ENCODE measurements at places on chromosomes 11 and 22.

DNA sequence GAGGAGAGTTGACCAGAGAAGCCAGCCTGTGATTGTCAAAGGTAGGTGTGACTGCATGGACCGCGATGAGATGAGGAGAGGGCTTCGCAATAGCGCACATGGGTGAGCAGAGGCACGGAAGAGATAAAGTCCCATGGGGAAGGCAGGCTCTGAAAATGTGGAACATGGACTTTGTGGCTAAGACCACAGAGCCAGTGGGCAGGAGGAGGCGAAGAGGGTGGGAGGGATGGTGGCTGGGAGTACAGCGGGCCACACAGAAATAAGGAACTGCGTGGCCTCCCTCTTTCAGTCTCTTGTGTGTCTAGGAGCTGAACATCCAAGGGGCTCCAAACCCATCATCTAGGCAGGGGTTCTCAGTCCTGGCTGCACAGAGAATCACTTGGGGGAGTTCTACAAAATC is 98.6 kb downstream of the TENM4 start:
- DNase-seq: no peak

DNA sequence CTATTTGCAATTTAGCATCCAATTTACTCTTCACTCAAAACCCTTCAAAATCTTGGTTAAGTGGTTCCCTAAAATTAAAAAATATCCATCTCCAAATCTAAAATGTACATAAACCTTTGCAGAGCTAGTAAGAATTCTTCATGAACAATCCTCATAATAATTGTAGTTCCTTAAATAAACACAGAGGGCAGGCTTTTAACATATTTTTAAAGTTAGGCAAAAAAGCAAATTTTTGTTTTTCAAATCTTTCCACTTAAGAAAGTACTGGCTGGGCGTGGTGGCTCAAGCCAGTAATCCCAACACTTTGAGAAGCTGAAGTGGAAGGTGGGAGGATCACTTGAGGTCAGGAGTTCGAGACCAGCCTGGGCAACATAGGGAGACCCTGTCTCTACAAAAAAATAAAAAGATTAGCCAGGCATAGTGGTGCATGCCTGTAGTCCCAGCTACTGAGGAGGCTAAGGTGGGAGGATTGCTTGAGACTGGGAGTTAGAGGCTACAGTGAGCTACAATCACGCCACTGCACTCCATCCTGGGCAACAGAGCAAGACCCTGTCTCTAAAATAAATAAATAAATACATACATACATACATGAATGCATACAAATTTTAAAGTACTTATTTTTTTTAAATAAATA is 25.1 kb upstream of the PLAAT3 start:
- no peak for DNase-seq

- DNase-seq: no peak
Measured at GRCh38 chr11:110028921-110029320, 64.3 kb upstream of the ZC3H12C start.

DNA sequence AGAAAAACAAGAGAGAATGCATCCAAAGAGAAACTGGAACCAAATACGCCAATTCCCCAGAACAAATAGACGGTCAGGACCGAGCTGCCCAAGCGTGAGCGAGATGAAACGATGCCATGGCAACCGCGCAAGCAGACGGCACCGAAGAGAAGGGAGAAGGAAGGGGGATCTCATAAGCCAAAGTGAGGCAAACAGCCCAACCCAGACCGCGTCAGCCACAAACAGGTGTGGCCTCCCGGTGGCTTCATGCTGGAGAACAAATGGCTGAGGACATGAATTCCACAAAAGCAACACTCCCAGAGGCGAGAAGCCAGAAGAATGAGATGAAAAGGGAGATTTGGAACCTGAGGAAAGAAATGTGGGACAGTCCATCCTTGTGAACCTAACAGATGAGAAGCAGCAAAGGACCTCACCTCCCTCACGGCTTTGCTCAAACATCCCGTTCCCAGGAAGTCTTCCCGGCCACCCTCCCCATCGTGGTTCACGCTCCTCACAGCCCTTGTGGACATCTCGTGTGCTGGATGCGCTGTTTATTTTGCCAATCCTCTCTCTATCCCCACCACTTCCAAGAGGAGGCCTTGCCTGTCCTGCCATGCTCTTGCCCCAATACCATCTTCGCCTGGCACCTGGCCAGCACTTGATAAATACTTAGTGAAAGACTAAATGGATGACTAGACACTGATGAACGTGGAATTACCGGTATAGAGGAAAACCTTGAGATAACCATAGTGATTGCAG is 89.1 kb upstream of the RTL6 start:
- no peak for DNase-seq

DNA sequence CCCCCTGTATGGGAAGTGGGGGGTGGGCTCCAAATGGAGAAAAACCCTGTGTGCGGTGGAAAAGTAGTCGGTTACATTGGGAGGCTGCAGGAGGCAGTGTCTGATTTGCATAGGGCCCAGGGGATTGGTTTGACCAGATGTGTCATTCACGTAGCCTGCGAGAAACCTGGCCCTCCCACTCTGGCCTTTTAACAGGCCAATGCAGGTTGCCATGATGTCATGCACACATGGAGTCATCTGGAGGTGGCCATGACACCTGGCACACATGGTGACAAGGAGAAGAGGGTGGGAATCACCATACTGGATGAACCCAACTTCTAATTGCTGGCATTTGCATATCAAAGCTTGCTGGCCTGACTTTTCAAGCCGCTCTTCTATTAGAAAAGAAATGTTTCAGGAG is 50.6 kb downstream of the FAM181B start:
- no peak for DNase-seq

DNA sequence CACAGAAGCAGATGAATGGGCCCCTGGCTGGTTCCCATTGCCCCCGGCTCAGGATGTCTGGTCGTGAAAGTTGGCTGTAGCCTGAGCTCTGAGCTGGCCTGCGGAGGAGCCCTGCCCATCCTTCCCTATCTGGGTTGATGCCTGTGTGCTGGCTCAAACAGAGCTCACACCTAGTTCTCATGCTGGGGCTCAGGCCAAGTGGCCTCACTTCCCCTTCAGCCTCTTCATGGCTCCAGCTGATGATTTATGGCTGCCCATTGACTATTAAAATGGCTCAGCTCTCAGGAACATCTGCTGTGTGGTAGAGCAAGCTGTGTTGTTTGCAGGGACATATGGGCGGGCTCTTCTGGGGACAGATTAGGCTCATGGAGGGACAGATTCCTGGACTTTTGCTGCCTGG is 64.7 kb downstream of the ADAMTS15 start:
- no peak for DNase-seq

- no peak for DNase-seq
Measured at GRCh38 chr22:31091106-31091975, 10.2 kb downstream of the SMTN start.

GRCh38 chr11:11382858-11383532 is 29.9 kb upstream of the CSNK2A3 start:
- no peak for DNase-seq

DNA sequence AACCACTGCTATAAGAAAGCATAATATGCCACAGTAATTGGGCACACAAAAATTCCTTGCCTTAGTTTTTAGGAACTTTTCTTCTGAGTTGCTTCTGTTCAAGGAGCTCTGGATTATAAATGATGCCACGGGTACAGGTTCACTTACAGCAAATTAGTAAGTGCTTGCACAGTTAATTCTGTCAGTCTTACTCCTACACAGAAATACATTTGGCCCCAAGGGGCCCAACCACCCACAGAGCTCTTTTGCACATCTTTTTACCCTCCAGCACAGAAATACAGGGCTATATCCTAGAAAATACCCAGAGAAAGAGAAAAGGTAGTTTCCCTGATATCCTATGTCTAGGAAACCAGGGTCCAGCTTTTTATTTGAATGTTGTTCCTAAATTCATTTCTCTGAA is 86.6 kb upstream of the CHRM4 start:
- DNase-seq: no peak

- no peak for DNase-seq
Measured at GRCh38 chr11:1087961-1088926, 13.6 kb downstream of the MUC2 start.

DNA sequence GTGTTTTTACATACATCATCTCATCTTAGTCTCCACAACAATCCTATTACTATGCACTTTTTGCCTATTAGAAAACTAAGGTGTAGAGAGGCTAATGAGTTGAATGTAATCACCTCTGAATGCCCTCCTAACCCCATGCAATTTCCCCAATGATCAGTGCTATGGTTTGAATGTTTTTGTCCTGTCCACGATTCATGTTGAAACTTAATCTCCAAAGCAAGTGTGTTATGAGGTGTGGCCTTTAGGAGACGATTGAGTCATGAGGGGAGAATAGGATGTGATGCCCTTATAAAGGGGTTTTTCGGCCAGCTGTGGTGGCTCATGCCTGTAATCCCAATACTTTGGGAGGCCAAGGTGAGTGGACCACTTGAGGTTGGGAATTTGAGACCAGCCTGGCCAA is 2.0 kb upstream of the CCDC73 start:
- DNase-seq: no peak

DNA sequence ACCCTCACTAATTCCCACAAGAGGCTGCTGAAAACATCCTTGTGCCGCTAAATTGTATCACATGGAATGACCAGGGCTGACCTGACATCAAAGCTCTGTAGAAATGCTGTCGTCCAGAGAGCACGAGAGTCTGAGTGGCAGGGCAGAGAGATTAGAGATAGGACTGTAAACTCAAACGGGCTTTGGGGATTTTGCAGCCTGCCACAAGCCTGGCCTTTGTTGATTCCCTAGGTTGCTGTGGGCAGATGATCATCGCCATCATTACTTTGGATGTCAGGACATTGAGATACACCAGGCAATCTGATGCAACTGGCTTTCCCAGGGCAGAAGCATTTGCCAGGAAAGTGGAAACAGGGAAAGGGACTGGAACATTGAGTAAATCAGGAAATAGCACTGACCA is 131.6 kb downstream of the ETS1 start:
- DNase-seq: no peak

DNA sequence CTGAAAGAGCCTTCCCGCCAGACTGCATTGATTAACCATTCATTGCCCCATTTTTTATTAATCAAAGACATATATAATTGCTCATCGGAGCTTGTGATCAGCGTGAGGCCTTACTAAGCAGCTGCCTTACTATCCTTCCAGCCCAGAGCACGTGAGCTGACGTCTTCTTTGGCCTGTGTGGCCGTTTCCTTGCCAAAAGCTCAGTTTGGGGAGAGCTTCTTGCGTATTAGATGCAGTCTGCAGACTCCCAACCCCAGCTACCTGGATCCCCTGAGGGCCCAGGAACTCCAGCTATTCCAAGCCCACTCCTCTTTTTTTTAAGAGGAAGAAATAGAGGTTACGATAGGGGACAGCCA is 784 bp upstream of the SLC43A3 start:
- no peak for DNase-seq

Measured in stimulated activated CD4-positive, alpha-beta T cell treated with anti-CD3 and anti-CD28 coated beads, TNF-alpha, amount 100 ng/mL, for 24 hours (primary cell).